WTC11 (cell line): ENCODE measurements at places on chromosomes 11 and 22. TPM values are rescaled to one million over a fixed set of nuclear protein-coding genes. Genes with fewer than 3 reads are reported as not detected.
A peak's percentile ranks its signal among the peaks of the same experiment; 100 is the strongest.

Gene MCAT
- 16.2 to 18.5 TPM (median 16.6 TPM) in 3 replicates for total RNA-seq

GRCh38 chr11:90919332-90919731 is 696.5 kb upstream of the CHORDC1 start:
- no peak for DNase-seq

GRCh38 chr11:2909133-2909902 is 19.9 kb downstream of the PHLDA2 start:
- peak; percentile 45 for DNase-seq

- peak; percentile 50 for DNase-seq
Observed at GRCh38 chr22:50184004-50184901, 1.5 kb upstream of the TRABD start.

- peak; percentile 64 for DNase-seq
Observed at GRCh38 chr22:39446239-39446721, 10.5 kb upstream of the MGAT3 start.

- no peak for DNase-seq
Observed at GRCh38 chr11:79671401-79671800, 230.6 kb upstream of the TENM4 start.
